HFFc6 (cell line): ENCODE measurements at places on chromosomes 7 and 10. TPM values are rescaled to one million over a fixed set of nuclear protein-coding genes. Genes with fewer than 3 reads are reported as not detected.

Gene ADAMTS14
- total RNA-seq: 0.05 to 0.15 TPM in 2 of 3 replicates, not detected in the other

Gene TBXAS1
- total RNA-seq: 0.74 to 1.2 TPM in 2 of 3 replicates, not detected in the other

DNA sequence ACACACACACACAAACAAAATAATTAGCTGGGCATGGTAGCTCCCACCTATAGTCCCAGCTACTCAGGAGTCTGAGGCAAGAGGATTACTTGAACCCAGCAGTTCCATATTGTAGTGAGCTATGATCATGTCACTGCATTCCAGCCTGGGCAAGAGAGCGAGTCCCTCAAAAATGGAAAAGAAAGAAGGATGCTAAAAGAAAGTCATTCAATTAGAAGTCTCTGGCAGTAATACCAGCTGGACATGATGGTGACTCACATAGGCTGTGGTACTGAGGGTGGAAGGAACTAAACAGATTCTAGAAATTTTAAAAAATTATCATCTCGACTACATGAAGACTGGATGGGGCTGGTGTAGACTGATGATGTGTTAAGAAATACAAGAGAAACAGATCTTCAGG lies 385.3 kb downstream of the ETV1 start:
- DNase-seq: no peak

DNA sequence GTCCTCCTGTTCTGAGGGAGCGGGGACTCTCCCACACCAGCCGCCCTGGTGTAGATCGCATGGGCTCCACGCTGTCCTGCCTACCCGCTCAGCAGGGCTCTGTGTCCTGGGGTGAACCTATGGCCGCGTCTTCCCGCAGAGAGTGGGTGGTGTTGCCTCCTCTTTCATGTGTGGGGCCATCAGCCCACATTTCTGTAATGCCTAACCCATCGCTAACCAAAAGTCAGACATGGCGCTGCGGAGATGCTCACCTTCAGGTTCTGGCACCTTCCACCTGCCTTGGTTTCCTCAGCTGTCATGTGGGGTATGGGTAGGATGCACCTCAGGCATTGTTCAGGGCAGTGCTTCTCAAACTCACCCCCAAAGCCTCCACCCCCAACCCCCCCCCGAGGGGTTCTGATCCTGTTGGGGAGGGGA lies 50.5 kb upstream of the CAMK2B start:
- no peak for DNase-seq

DNA sequence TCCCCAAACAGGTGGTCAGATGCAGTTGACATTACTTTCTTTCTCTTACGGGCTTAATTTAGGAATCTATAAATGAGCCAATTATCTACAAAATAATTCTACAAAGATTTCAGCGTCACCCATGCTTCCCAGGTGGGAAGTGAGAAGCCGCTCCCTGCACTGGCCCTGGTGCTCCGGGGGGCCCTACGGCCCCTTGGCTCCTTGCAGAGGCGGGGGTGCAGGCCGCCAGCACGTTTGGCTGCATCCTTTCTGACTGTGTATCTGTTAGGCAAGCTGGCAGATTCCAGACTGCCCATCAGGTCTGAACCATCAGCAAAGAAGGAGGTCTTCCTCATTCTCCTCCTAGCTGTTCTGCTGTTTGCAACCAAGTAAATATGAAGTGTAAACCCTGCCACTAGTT lies 16.3 kb downstream of the VWC2 start:
- DNase-seq: no peak

DNA sequence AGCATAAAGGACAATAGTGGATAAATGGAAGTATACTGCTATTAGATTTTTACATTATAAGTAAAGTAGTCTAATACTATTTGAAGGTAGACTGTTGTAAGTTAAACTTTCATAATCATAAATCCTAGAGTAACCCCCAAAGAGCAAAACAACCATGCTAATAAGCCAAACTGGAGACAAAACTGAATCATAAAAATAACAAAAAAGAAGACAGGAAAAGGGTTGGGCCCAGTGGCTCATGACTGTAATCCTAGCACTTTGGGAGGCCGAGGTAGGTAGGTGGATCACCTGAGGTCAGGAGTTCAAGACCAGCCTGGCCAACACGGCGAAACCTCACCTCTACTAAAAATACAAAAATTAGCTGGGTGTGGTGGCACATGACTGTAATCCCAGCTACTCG lies 9.7 kb downstream of the CACUL1 start:
- DNase-seq: no peak

DNA sequence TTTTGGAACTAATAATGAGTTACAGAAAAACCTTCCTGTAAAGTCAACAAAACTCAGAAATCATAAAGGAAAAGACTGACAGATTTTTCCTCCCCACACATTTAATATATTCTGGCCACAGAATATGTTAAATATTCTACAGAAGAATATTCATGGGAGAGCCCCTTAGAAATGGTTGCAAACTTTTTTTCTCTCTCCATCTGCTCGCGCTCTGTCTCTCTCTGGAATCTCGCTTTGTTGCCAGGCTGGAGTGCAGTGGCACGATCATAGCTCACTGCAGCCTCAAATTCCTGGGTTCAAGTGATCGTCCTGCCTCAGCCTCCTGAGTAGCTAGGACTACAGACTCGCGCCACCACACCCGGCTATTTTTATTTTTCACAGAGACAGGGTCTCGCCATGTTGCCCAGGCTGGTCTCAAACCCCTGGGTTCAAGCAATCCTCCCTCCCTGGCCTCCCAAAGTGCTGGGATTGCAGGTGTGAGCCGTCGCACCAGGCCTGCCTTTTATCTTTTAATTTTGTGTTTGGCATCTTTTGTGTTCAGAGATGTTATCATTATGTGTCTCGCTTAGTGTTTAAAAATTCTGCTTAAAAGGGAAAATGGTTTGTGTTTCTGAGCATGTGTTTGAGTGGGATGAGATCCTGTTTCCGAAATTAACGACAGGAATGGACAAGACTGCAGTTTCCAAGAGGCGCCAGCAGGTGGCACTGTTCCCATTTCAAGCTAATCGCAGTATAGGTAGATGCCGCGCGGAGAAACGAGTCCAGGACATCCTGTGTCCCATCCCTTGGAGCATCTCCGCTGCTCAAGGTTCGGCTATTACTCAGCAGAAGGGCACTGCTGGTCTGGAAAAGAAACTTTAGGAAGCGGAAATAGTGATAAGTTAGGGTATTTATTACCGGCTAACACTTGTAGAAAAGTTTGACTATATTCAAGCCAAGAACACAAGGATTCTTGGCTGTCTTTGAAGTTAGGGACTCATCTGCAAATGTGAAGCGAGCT lies 23.1 kb upstream of the ST7 start:
- peak; percentile 69 for DNase-seq

GRCh38 chr7:110187877-110188554 lies 902.9 kb upstream of the LRRN3 start:
- DNase-seq: no peak

- no peak for DNase-seq
Measured at GRCh38 chr10:11578802-11579255, 32.6 kb downstream of the USP6NL start.

Gene GNGT1
- not detected in 3 replicates for total RNA-seq
